Type B pancreatic cell (in vitro differentiated cells): ENCODE measurements at places on chromosomes 5 and 9.

- DNase-seq: no peak
- no peak overlapping the region for H3K27ac ChIP-seq
- peaks cover 17% of the 10 kb centered on the region for H3K27me3 ChIP-seq
Observed at GRCh38 chr9:117480253-117480652, 65.4 kb upstream of the ASTN2 start.

- no peaks in the 10 kb centered on the region for H3K36me3 ChIP-seq
- DNase-seq: no peak
- no peak overlapping the region for H3K4me3 ChIP-seq
- peaks cover 15% of the 10 kb centered on the region for H3K4me1 ChIP-seq
- no peak overlapping the region for H3K27ac ChIP-seq
Observed at GRCh38 chr5:52468976-52469375, 318.7 kb upstream of the ITGA1 start.

GRCh38 chr5:139304391-139305324 is 11.1 kb downstream of the MATR3 start:
- H3K27ac ChIP-seq: peak overlapping the region; percentile 24
- H3K36me3 ChIP-seq: peaks cover 10% of the 10 kb centered on the region
- peak overlapping the region; percentile 37 for H3K4me3 ChIP-seq
- DNase-seq: no peak
- no peaks in the 10 kb centered on the region for H3K27me3 ChIP-seq

DNA sequence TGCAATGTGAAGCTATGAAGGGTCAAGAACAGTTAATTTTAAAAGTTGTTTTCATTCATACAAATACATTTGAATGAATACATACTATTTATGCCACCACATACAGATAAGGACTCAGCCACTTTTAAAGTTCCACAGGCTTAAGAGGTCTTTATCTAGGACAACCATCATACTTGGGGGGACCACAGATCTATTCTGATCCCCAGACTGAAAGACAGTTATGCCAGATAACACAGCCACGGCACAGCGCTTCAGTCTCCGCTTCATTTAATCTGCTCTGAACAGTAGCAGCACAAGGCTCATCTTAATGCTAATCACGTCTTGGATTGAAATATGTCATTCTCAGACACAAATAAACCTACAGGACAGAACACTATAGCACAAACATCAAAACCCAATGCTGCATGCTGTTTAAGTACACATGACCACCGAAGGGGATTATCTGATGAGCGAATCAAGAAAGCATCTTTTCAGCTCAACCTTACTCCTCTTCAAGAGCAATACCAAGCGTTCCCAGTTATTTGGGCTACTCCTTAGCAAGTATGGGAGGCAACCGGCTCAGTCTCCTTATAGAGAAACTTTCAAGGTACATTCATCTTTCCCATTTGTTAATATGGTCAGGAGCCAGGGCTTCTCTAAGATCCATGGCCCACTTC is 33.3 kb downstream of the PUM3 start:
- H3K36me3 ChIP-seq: peaks cover 60% of the 10 kb centered on the region
- H3K27me3 ChIP-seq: no peaks in the 10 kb centered on the region
- peak overlapping the region; percentile 33 for H3K27ac ChIP-seq
- no peak for DNase-seq

DNA sequence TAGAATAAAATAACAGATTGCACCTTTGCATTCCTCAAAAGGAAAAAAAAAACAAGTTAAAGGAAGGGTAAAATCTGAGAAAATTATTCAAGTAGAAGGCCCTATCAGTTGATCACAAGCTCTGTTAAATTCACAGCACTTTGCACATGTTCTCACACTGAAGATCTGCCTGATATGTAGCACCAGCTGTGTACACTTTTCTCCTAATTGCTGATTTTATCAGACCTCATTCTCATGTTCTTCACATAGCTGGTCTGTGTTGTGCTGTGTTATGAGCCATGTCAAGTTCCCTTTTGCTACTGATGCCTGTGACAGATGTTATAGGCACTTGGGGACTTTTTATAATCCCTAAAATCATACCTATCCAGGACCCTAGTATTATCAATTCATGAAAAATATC is 390.4 kb upstream of the PRR16 start:
- no peak overlapping the region for H3K4me3 ChIP-seq
- H3K36me3 ChIP-seq: no peaks in the 10 kb centered on the region
- no peaks in the 10 kb centered on the region for H3K4me1 ChIP-seq
- H3K27me3 ChIP-seq: no peaks in the 10 kb centered on the region
- no peak for DNase-seq

- H3K4me3 ChIP-seq: no peak overlapping the region
- H3K27ac ChIP-seq: no peak overlapping the region
- no peaks in the 10 kb centered on the region for H3K4me1 ChIP-seq
- no peaks in the 10 kb centered on the region for H3K27me3 ChIP-seq
- DNase-seq: no peak
- no peaks in the 10 kb centered on the region for H3K36me3 ChIP-seq
Observed at GRCh38 chr9:75063556-75064305, 24.2 kb downstream of the NMRK1 start.
